ENCODE measurements at places on chromosomes 2 and 18. TPM values are rescaled to one million over a fixed set of nuclear protein-coding genes. Genes with fewer than 3 reads are reported as not detected.
A peak's percentile ranks its signal among the peaks of the same experiment; 100 is the strongest.

EGR4 gene
- total RNA-seq, result not detected

ELOA2 gene
- not detected for total RNA-seq

DNA sequence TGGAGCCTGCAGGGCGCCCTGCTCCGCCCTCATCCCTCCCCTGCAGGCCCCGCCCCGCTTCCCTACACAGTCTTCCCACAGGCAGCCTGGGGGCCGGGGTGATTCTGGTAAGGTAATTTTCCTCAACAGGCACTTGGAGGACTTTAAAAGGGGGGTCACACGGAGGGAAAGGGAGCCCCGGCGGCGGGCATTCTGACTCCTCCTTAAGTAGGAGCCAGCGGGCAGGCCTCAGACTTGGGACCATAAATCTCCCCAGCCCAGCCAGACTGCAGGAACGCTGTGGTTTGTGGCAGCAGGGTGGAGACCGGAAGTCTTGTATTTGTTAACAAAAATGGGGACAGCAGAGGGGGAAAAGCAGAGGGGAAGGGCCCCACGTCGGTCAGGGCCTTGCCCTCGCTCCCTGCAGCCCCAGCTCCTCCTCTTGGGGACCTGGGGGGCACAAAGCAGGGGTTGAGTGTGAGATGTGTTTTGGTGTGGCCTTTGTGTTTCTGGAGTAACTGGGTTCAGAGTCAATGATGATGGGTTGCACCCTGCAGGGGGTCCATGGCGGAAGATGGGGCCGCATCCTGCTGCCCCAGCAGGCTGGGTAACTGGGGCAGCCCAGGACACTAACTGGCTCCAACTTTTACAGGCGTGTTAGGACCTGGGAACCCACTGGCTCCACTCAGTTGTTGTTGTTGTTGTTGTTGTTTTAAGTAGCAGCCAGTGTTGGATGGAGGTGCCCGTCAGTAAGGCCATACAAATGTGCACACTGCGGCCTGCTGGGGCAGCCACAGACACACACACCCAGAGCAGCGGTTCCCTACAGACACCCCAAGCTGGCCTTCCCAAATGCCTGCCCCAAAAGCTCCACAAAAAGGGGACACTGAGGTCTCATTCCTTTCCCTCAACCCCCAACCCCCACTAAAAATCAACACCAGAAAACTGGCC, 27.7 kb downstream of the SMAD7 start:
- DNase-seq, result peak; percentile 82

DNA sequence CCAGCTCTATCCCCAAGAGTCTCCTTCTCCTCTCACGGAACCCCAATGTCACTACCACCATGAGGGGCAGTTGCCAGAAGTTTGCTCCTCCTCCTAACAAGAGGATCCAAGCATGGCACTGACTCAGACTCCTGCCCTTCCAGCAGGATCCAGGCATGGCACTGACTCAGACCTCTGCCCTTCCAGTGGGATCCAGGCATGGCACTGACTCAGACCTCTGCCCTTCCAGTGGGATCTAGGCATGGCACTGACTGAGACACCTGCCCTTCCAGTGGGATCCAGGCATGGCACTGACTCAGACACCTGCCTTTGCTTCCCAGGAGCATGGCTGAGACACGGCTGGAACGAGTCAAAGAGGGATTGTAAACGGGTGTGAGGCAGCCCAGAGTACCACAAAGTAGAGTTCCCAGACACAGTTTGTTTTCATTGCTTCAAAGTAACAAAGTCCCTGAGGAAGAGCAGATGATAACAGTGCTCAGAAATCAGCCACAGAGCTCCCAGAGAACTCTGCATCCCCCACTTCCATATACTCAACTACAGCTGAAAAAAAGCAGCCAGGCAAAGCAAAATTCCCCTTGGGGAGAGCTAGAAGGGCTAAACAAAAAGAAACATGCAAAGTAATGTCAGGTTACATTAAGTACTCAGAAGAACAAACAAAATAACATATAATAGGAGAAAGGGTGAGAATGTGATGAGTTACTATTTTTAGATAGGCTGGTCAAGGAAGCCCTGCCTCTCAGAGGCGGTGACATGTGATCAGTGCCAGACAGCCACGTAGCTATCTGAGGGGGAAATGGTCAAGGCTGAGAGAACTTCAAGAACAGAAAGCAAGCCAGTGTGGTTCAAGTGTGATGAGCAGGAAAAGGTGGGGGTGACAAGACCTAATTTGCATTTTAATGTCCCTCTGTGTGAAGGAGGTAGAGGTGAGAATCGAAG, 3.0 kb downstream of the BUB1 start:
- DNase-seq, result no peak

GRCh38 chr2:124257120-124257519, 232.0 kb downstream of the CNTNAP5 start:
- no peak for DNase-seq
